ENCODE measurements at places on chromosomes 11 and 22. TPM values are rescaled to one million over a fixed set of nuclear protein-coding genes. Genes with fewer than 3 reads are reported as not detected.

The DBX1 gene
- total RNA-seq, result not detected

The SPINDOC gene
- 33.3 TPM for total RNA-seq

The CHEK1 gene
- total RNA-seq, result 12.6 TPM

The OR2AT4 gene
- not detected for total RNA-seq

The GAL3ST1 gene
- 0.19 TPM for total RNA-seq
